ENCODE measurements at places on chromosomes 1 and 21.

DNA sequence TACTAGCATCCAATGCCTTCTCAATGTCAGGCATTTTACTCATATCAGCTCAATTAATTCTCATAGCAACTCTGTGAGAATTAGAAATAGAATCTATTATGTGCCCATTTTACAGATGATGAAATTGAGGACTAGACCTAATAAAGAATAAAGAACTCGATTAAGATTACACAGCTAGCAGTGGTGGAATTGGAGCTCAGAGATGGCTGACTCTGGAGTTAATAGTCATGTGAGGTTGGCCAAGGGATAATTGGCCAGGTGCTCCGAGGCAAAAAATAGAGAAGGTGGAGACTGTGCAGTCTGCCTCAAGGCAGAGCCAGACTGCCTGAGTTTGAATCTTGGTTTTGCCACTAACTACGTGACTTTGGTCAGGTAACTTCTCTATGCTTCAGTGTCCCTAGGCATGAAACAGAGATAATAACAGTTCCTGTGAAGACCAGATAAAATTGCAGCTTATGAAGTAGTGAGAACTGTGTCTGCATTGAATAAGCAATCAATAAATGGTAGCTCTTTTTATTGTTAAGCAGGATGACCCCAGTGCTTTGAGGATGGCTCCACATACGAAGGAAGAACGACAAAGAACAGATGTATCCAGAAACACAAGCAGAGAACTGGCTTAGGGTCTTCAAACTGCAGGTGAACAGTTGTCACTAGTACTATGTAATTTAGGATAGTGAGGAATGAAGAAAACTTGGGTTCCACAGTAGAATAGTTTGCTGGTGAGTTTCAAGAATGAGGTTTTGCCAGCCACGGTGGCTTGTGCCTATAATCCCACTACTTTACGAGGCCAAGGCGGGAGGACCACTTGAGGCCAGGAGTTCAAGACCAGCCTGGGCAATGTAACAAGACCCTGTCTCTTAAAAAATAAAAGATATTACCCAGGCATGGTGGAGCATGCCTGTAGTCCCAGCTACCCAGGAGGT lies 6.9 kb upstream of the CCSAP start:
- DNase-seq = no peak

DNA sequence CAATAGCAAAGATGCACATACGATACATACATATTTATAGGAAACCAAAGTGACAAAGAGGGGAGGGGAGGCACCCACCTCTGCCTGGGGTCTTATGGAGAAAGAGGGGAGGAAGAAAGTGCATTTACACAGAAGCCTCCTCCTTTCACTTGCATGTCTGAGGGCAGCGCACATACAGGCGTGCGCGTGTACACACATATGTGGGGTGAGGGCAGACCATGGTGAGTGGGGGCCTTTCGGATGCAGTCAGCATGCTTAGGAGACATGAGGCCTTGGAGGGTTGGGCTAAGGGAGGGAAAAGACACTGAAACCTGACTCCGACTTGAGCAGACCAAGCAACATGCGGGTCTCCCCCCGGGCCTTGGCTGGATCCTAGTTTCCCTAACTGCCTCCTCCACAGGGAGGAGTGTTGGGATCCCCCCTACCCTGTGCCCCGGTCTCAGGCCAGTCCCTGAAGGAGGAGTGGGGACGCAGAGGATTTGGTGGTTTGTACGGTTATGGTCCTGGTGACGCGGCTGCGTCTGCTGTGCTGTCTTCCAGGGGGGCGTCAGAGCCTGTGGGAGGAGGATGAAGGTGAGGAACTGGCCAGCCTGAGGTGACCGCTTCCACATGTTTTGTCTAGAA lies 15.2 kb downstream of the LRRC71 start:
- no peak for DNase-seq

DNA sequence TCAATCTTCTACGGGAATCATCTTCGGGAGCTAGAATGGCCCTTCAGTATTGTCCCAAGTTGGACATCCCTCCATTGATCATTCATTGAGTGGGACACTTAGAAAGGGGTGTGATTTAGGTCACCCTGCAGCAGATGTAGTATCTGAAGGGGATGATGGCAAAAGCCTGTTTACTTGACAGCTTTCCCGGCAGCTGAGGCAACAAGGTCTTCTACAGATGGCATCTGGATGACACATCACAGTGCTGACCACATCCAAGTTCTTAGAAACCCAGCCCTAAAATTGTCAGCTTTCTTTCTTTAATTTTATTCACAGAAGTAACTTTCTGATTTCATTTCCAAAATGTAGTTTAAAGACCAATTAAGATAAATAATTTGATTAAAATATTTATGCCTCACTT lies 150.3 kb downstream of the AMY1C start:
- no peak for DNase-seq

- no peak for DNase-seq
These were observed 195.9 kb downstream of the TOMM20 start for GRCh38 chr1:234932511-234933430.

DNA sequence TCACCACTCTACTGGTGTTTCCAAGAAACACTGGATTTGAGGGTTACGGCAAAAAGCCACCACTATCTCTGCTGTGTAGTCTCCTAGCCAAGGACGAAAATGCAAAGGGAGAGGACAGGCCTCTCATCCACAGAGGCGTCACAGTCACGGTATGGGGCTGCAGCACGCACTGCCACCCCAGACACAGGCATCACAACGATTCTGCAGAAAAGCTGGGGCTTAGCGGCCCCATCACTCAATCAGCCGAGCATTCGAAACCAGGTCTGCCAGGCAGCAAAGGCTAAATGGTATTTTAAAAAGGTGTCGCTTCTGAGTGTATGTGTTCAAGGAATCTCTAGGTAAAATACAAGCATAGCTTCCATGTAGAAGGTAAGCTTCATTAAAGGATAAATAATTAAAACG lies 1.4 kb downstream of the RIPK4 start:
- DNase-seq = no peak

- no peak for DNase-seq
These were observed 322.1 kb upstream of the VAMP3 start for GRCh38 chr1:7448986-7449385.

All from left renal pelvis (tissue), 4 donors.